ENCODE measurements at places on chromosomes 7 and 10.

DNA sequence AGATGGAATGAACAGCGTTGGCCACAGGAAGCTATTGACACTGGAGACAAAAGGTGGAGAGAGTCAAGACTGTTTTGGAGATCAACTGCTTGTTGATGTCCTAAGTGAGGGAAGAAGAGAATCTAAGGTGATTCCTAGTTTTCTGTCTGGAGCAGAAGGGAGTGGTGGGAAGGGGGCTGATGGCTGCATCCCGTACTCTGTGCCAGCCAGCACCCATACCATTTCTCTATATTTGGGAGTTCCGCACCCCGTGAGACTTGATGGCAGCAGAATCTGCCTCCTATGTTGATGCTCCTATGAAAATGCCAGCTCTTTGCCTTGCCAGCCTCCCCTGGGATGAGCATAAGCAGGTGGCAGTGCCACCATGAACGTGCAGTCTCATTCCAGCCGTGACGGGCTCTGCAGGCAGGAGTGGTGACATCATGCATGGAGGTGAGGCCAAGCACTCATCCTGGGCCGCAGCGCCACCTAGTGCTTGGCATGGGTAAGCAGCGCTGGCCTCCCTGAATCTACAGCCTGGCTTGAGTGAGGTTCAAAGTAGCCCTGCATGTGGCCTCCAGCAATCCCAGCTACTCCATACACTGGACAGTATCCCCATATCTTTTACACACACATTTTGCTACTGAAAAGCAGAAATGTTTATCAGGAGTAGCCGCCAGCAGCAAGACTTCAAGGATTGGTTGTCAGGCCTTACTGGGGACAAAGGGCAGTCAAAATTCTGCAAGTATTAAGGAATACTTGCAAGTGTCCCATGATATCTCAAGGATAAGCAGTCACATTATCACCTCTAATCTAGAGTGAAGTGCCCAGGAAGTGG lies 43.0 kb downstream of the PODXL start:
- DNase-seq, result peak; percentile 95

GRCh38 chr7:140239653-140239935 lies 62.8 kb upstream of the KDM7A start:
- DNase-seq, result no peak

DNA sequence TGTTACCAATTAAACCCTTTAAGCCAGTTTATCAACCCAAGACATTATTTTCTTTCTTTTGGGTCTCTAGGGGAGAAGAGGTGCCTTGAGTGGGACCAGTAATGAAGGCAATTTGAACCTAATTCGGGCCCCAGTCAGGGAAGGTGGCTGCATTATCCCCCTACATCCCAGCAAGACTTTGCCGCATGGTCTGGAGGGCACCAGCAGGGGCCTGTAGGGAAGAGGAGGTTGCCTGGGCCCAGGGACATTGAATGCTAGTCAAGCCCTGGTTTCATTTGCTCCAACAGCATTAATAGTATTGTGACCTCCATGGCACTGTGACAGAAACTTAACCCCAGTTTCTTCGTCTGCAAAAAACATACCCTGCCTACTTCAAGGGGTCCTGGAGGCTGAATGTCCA lies 108.8 kb downstream of the CUX1 start:
- DNase-seq, result no peak

GRCh38 chr10:55404094-55404493 lies 603.1 kb upstream of the PCDH15 start:
- DNase-seq, result no peak

- no peak for DNase-seq
Observed at GRCh38 chr7:106613279-106613678, 47.7 kb downstream of the CCDC71L start.

DNA sequence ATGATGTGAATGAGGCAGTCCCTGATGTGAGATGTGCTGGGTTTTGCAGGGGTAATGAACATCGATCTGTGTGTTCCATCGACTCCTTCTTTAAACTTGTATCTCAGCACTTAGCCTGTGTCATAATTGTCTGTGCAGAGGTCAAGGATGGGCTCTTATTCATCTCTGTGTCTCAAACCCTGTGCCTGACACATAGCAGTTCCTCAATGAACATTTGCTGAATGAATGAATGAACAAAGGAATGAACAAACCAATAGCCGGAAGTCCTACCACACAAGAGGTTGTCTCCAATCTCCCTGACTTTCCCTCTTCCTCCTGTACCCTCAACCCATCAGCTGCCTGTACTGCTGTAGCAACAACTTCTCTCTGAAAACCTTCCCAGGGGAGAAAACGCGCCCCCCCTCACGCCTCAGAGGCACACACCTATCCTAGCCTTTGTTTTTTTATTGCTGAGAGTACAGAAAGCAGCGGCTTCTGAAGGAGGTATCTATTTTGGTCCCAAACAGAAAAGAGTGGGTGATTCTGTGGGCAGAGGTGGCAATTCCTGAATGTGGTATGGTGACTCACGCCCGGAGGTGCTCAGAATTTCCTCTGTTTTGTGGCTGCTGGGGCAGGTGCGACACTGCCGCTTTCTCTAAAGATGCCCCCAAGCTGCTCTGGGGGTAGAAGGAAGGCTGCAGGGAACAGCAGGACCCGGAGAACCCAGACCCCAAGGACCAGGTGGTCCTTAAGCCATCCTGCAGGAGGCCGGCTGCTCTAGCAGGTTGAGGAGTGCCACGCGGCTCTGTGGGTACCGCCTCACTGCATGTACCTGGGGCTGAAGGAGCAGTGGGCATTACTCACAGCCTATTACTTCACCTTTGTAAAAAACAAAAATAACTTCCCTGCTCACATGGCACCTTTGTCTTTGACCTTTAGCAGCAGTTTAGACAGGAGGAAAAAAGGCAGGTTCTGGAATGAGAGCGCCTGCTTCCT lies 9.6 kb downstream of the IL2RA start:
- no peak for DNase-seq

- DNase-seq, result no peak
Observed at GRCh38 chr10:70354556-70354955, 27.9 kb downstream of the LRRC20 start.

DNA sequence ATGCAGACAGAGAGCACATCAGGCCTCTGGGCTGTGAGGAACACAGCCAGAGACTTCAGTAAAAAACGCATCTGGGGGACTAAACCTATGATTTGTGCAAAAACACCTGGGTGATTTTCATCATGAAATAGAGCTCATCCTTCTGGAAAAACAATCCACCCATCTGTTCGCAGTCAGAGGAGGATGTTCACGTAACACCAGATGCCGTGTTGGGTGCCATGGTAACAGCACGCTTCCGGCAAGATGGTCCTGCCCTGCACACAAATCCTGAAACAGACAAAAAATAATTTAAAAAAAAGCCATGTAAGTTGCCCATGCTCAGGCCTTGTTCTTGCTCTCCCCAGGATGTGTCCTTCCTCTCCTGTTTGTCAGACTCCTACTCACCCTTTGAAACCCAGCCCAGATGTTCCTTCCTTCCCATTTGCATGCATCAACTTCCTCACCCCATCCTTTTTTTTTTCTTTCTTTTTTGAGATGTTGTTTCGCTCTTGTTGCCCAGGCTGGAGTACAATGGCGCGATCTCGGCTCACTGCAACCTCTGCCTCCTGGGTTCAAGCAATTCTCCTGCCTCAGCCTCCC lies 28.3 kb upstream of the GNA12 start:
- no peak for DNase-seq

DNA sequence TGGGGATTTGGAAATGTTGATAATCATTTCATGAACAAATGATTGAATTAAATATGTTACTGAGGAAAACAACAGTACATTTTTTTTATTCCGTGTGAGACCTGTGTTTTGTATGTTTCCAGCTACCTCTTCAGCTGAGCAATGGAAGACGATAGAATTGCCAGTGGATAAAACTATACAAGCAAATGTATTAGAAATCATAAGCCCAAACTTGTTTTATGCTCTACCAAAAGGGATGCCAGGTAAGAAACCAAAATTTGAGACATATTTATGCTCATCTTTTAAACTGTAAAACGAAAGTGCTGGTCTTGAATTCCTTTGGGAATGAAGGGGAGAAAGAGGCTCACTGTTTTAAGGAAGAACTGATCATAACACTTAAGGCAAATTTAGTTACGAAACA lies 17.8 kb upstream of the VWA2 start:
- no peak for DNase-seq

DNA sequence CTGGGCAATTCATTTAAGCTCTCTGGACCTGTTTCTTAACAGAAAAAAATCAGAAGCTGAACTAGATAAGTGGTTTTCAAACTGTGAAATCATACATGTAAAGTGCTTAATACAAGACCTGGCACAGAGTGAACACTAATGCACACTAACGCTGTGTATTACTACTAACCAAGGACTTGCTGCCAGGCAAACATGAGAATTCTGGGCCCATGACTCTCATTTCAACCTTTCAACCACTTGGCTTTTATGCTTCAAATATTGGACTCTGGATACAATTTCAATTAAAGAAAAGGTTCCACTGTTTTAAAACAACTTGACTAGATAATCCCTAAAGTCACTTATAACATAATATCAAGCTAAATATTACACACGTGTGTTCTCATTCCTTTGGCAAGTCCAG lies 73.4 kb downstream of the SRPK2 start:
- no peak for DNase-seq

DNA sequence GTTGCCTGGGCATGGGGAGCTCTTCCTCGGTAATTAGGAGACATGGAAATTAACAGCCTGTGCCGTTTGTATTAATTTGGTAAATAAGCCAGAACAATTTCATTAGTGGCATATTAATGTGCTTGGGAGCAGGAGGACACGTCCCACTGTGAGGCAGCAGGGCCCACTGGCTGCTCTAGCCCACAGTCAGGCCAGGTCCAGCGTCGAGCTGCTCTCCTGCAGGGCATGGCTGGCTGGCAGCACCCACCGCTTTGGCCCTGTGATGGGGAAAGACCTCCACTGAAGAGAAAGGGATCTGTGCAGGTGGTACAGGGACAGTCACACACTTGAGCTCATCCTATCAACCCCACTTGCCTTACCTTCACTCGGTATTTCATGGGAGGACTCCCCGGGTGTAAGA lies 37.5 kb upstream of the LRRC4 start:
- no peak for DNase-seq

DNA sequence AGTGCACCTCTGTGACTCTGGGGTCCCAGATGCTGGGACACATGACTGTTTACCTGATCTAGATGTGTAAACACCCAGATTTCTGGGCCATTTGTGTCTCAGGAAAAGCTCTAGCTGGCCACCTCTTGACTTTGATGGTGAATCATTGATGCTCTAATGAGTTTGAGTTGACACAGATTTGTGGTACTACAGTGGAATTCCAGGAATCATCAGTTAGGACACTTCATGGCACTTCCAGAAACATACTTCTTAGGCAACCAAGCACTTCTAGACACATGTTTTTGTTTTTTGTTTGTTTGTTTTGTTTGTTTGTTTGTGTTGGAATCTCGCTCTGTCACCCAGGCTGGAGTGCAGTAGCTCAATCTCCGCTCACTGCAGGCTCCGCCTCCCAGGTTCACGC lies 302.2 kb upstream of the ZMIZ1 start:
- no peak for DNase-seq

DNA sequence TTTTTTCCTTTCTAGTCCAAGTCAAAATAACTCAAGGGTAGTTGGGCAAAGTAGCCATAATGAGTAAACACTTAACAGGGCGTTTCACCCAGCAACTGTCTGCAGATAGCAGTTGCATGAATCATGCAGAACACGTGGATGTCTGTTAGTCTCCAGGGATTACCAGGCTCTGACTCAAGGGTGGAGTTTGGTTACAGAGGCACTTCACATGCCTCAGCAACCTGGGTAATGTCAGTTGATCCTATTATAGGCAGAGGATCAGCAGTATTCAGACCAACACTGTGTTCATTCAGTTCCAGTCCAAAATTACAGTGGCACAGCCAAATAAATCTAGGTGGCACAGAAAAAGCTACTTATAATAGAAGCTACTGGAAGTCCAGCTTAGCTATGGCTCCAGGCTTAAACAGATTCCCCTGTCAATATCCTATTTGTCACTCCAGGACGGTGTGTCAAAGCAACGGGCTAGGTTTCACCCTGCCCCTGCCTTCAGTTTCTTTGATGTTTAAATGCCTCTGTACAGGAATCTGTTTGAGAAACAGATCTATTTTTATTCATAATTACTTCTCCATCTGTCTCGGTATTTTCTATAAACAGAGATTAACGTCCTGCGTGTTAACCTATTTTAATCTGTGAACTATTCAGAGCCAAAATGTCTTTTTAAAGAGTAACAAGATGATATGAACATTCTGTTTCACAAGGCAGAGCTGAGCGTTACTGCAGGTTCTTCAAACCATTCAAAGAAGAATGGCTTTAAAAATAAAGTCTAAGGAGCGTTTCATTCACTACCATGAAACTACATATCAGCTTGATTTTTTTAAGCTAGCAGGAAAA lies 162.6 kb upstream of the AKR1E2 start:
- DNase-seq, result no peak

- no peak for DNase-seq
Observed at GRCh38 chr7:96121752-96122151, 200.1 kb downstream of the SLC25A13 start.

DNA sequence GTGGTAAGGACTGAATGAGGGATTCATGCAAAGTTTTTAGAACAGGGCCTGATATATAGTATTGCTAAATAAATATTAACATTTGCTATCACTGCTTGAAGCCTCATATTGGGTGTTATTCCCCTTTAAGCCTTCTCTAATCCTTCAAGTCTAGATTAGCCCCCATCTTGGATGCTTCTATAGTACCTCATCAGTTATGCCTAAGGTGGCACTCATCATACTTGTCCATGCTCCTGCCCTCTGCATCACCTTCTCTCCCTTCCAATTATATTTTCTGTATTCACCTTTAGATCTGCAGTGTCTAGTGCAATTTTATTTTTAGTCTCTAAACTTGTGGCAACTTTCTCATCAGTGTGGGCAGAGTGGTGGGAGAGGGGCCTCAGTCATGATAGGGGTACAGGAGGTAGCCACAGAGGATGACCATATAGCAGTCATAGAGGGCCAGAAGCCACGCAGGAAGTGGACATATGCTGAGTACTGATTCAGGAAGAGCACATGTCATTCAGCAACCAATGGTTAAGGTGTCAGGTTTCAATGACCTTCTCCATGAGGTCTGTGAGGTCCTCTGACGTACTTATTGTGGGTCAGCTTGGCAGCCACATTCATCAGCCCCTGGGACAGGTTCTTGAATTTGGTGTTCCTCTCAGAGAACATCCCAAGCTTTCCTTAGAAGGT lies 2.5 kb downstream of the ENTPD1 start:
- DNase-seq, result no peak

- no peak for DNase-seq
Observed at GRCh38 chr10:55550236-55550635, 749.2 kb upstream of the PCDH15 start.

- DNase-seq, result no peak
Observed at GRCh38 chr7:150567169-150567568, at the start of gene GIMAP4. TSS of gene GIMAP4 (plus strand) at chr7:150567390. CDS start at chr7:150569902, 2,512 bp downstream.

- DNase-seq, result no peak
Observed at GRCh38 chr10:68781613-68782574, 45.4 kb upstream of the STOX1 start.

GRCh38 chr7:66571568-66571967 lies 57.1 kb upstream of the KCTD7 start:
- DNase-seq, result no peak

GRCh38 chr7:164882-165660 lies 27.3 kb upstream of the FAM20C start:
- peak; percentile 26 for DNase-seq

Measured in posterior cingulate gyrus (tissue), 11 donors.